ENCODE measurements at places on chromosomes 1 and 21. TPM values are rescaled to one million over a fixed set of nuclear protein-coding genes. Genes with fewer than 3 reads are reported as not detected.
A peak's percentile ranks its signal among the peaks of the same experiment; 100 is the strongest.

GRCh38 chr1:23577056-23578004, 18.0 kb upstream of the ID3 start:
- peak; percentile 77 for DNase-seq

GRCh38 chr1:59055908-59056719, 240.8 kb upstream of the FGGY start:
- DNase-seq: no peak

DNA sequence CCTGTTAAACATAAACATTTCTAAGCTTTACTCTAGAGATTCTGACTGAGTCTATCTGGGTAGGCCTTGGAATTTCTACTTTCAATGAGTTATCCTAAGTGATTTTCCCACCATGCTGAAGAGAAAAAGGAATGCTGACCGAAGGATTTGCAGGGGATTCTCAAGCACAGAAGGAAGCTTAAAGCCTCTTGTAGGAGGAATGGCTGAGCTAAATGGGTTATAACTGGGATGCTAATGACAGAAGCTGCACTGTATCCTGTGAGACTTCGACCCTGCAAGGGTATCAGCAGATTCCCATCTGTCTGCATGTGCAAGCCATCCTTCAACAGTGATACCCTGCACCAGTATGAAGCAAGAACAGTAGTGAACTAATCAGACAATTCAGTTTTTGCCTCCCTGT, 35.4 kb downstream of the SLC35D1 start:
- no peak for DNase-seq

DNA sequence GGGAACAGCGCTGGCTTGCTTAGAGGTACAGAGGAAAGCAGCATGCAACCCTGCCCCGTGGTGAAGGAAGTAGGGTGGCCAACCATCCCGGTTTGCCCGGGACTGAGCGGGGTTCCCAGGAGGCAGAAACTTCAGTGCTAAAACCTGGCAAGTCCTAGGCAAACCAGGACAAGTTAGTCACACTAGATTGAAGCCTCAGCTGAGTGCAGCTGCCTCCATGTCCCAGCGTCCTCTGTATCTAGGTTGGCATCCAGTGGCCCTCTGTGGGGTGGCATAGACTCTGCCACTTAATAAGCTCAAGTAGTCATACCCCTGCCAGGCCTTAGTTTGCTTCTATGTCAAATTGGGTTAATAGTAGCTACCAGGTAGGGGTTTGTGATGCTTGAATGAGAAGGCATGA, 67.1 kb downstream of the ATP2B4 start:
- no peak for DNase-seq

- no peak for DNase-seq
Measured at GRCh38 chr1:20442920-20443625, 42.9 kb downstream of the CAMK2N1 start.

GRCh38 chr1:37233606-37234005, 199.3 kb upstream of the GRIK3 start:
- no peak for DNase-seq

DNA sequence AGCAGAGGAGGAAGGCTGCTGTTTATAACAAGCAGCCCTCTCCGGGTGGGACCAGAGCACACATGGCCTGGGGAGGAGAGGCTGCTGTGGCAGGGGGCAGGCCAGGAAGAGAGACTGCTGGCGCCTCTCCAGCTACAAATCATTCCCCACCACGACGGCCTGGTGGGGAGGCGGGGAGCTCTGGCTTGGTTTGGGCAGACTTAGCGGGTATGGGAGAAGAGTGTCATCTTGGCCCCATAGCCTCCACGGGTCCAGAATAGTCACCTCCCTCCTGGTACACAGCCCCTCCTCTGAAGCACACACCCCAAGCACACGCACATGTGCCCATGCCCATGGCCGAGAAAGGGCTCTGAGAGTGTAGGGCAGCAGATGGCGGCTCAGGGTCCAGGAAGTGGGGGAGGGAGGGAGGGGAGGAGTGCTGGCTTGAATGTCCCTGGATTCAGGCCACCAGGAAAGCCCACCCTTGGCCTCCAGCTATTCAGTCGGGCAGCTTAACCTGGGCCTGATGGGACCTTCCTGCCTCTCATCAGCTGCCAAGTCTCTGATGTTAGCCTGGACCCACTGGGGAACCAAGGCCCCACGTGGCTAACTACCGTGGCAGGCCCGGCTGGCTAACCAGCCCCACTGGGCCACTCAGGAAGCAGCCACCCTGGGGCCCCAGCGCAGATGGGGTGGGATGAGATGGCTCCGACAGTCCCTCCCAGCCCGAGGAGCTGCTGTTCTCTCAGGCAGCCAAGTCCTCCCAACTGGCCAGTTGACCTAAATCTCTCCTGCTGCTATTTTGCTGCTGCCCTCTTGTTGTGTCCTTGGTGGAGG, 10.9 kb downstream of the LRP8 start:
- DNase-seq: no peak

DNA sequence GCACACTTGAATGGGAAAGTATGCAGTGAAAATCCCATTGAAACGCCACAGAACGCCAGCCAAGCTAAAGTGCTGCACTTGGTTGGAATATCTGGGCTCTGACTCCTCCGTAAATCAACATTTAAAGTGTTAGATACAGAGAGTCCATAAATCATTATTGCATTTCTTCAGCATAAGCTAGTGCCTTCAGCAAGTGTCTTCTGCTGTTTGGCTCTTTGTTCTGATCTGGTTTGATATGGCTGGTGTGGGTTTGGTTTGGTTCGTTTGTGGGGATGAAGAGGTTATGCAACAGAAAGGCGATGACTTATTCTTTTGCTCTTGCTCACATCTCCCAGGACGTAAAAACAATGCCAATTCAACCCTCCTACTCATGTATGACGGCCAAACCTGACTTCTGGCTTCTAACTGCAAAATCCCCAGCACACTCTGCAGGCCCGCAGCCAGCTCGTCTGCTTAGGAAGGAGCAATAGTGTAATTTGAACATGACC, 121.8 kb upstream of the ERG start:
- no peak for DNase-seq

GRCh38 chr1:158334526-158335212, 3.3 kb upstream of the CD1B start:
- no peak for DNase-seq

DNA sequence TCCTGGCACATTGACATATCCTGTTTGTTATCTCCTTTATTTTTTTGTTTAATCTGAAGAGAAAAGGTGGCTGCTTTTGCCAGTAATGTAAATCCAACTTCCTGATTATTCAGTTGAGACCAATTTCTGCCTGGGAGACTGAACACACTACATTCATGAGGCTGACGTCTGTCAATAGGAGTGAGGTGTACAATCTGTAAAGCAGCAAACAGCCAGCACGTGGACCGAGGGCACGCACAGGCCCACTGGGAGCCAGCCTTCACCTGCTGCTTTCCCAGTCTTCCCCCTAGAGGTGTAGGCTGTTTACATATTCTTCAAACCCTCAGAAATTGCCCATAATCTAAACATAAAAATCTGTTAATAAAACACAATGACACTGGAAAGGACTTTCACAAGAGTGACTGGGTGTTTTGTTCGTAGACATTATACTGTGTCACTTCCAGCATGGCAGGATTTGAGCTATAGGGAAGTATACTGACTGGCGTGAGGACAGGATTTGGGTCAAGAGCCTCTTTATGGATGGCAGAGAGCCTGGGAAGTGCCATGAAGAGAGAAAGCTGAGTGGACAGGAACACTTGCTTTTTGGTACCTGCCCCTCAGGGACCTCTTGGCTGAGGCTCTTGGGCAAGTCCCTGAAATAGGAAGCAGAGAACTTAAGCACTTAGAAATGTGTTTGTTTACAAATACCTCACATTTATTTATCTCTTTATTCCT, 552.9 kb upstream of the CAMK1G start:
- DNase-seq: no peak

DNA sequence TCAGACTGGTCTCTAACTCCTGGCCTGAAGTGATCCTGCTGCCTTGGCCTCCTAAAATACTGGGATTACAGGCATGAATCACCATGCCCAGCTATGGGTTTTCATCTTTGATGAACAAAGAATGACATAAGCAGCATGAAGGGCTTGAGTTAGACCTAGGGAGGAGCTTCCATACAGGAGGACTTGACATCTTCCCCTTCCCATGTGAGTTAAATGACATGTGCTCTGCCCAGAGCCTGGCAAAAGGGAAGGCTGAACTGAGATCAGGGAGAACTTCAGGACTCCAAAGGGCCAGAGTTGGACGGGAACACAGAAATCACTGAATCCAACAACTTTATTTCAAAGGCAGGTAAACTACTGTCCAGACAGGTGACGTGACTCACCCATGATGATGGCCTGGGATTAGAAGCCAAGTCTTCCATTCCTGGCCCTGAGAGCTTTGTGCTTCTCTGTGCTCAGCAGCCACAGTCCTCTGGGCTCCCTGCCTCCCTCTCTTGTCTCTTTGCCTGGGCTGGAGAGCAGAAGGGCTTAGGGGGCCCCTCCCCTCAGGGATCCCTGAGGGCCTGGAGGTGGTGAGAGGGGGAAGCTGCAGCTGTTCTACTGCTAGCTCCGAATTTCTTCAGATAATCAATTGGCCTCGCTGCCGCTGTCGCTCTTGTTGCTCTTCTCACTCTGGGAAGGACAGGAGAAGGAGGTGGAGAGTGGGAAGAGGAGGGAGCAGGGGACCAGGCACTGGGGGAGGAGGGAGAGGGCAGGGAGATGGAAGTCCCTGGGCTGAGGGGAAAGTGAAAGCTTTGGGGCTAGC, 7.6 kb downstream of the NHLH1 start:
- no peak for DNase-seq

DNA sequence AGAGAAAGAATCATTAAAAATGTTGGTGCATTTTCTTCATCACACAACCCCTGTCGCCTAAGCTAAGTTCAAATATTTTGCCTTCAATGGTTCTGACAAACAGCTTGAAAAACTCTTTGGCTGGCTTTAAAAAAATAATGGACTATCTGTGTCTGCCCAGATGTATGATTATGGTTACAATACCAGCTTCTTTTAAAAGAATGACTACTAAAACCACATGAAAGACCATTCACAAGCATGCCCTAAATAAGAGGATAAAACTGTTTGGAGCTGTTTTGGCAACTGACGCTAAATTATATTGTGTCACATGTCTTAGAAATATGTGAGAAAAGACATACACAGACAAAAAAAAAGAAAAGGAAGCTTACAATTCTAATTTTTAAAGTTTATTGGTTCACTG, 23.7 kb upstream of the PLPPR4 start:
- no peak for DNase-seq

DNA sequence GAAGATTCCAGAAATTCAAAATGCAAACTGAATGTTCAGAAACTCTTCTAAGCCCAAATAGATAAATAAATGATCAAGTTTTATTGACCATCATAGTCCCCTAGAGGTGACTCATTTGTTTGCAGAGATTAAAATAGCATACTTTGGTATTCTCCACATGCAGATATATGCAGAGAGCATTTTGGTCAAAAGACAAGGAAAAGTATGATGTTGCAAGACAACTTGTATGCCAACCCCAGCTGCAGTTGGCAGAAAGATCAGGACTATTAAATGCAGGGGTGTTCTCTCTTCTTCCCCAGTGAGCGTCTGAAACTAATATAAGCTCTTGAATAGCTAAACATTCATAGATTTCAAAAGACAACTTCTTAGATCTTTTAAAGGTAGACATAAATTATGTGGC, 404.9 kb downstream of the LTN1 start:
- DNase-seq: no peak

DNA sequence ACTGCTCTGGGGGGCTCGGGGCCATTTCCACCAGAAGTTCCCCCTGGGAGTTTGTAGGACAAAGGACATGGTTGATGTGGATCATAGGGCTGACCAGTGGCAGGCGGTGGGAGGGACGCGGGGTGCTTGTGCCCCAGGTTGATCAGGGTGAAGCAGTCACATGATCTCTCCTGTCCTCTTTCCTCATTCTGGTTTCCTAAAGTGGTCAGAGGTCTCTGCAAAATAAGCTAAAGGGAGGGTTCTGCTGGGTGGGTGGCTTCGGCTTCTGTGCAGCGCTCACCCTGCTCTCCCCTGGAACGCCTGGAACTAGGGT, 9.2 kb downstream of the PDXK start:
- no peak for DNase-seq

Gene ARHGEF11
- 19.3 TPM for total RNA-seq

Gene HSD3B2
- total RNA-seq: not detected

Gene IGFN1
- 0.86 TPM for total RNA-seq

Gene UBE2U
- total RNA-seq: not detected

Gene ATP6V1G3
- total RNA-seq: not detected

Gene NHLH1
- total RNA-seq: not detected

Gene OPTC
- not detected for total RNA-seq

Gene IRF2BP2
- total RNA-seq: 45.6 TPM

Gene C1orf115
- total RNA-seq: 5.5 TPM

Gene TM2D1
- total RNA-seq: 59.5 TPM

Gene DCAF8
- 41.6 TPM for total RNA-seq

All from epithelial cell of proximal tubule (primary cell).